ENCODE measurements at places on chromosomes 5 and 9. TPM values are rescaled to one million over a fixed set of nuclear protein-coding genes. Genes with fewer than 3 reads are reported as not detected.

GRCh38 chr9:101579711-101580545 is 14.8 kb downstream of the PPP3R2 start:
- no peaks in the 10 kb centered on the region for H3K36me3 ChIP-seq
- no peaks in the 10 kb centered on the region for H3K27me3 ChIP-seq
- no peak for DNase-seq
- peaks cover 4% of the 10 kb centered on the region for H3K4me1 ChIP-seq

- DNase-seq, result no peak
- no peaks in the 10 kb centered on the region for H3K36me3 ChIP-seq
- H3K4me1 ChIP-seq, result peaks cover 5% of the 10 kb centered on the region
- peaks cover 100% of the 10 kb centered on the region for H3K27me3 ChIP-seq
These were observed 18.2 kb downstream of the NR2F1 start for GRCh38 chr5:93601071-93601801.

GRCh38 chr5:29077451-29077850 is 2039.1 kb upstream of the CDH9 start:
- H3K4me3 ChIP-seq, result no peak overlapping the region
- no peak overlapping the region for H3K27ac ChIP-seq
- H3K4me1 ChIP-seq, result peaks cover 3% of the 10 kb centered on the region
- DNase-seq, result no peak
- no peaks in the 10 kb centered on the region for H3K27me3 ChIP-seq

GRCh38 chr5:96177303-96177869 is 215.7 kb upstream of the ELL2 start:
- no peaks in the 10 kb centered on the region for H3K4me1 ChIP-seq

- no peak for DNase-seq
- no peaks in the 10 kb centered on the region for H3K27me3 ChIP-seq
- H3K36me3 ChIP-seq, result no peaks in the 10 kb centered on the region
These were observed 18.6 kb downstream of the FGD3 start for GRCh38 chr9:92965759-92966517.

DNA sequence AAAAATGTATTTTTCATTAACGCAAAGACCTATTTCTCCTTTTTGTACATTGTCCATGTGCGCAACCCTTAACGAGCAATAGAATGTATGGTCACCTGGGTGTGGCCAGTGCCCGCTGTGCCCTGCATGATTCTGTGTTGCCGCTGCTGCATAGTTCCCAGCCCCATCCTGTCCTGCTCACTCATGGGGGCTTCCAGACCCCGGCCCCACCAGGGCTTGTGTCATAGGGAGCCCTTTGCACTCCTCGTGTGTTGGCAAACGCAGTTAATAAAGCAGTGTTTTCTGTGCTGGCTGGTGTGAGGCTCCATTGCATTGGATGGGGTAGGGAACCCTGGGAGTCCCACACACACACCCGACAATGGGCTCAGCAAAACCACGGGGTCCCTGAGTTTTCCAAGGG is 49.7 kb downstream of the SAR1B start:
- no peak overlapping the region for H3K4me3 ChIP-seq
- H3K27ac ChIP-seq, result no peak overlapping the region
- DNase-seq, result no peak
- no peaks in the 10 kb centered on the region for H3K36me3 ChIP-seq
- H3K4me1 ChIP-seq, result no peaks in the 10 kb centered on the region

DNA sequence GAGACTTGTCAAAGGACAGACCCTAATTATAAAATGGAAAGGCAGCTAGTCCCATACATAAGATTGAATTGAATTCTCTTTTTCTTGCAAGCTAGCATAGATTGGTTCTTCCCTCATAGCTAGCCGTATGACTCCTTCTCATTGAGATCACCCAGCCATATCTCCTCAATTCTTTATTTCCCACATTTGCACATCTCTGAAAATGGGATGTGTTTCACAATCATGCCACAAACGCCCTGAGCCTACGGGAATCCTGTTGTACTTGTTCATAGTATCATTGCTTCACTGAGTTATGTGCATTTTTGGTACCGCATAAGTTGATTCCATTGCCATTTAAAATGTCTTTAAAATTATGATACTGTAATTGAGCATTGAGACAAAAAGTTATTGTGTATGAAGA is 90.5 kb downstream of the PCSK1 start:
- no peaks in the 10 kb centered on the region for H3K36me3 ChIP-seq
- H3K4me1 ChIP-seq, result peaks cover 13% of the 10 kb centered on the region
- no peaks in the 10 kb centered on the region for H3K27me3 ChIP-seq
- no peak for DNase-seq
- H3K27ac ChIP-seq, result no peak overlapping the region

GRCh38 chr5:111930905-111931461 is 174.0 kb upstream of the NREP start:
- peaks cover 8% of the 10 kb centered on the region for H3K4me1 ChIP-seq
- no peak overlapping the region for H3K27ac ChIP-seq
- no peak overlapping the region for H3K4me3 ChIP-seq
- DNase-seq, result no peak
- H3K27me3 ChIP-seq, result no peaks in the 10 kb centered on the region

DNA sequence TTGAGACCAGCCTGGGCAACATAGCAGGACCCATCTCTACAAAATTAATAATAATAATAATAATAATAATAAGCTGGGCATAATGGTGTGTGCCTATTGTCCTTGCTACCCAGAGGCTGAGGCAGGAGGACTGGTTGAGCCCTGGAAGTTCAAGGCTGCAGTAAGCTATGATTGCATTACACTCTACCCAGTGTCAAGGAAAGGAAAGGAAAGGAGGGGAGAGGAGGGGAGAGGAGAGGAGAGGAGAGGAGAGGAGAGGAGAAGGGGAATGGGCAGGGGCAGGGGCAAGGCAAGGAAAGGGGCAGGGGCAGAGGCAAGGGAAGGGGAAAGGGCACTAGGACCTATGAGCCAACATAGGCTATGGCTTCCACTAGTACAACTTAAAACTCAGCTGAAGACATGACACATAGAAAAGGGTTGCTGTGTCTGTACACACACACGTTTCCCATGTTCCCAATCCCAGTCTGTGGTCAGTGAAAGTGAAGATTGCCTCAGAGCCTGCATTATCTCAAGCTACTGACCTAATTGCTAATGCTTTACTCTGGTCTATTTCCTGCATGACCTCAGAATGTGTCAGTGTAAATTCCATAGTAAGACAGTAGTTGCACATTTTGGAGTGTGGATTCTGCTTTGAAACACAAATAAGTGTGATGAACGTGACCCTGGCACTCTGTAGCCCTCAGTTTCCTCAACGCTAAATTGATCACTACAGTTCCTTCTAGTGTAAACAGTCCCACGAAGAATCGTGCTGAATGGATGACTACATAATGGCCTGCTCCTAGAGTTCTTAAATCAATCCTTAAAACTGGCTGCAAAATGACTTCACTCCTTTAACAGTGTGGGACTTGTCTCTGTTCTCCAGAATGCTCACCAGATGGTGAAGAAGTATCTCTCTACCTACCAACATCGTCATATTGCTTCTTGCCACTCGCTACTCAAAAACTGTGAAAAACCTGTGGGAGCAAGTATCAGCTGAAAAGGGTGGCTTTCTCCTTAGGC is 497.0 kb downstream of the RAB3C start:
- peak; percentile 73 for DNase-seq
- no peaks in the 10 kb centered on the region for H3K4me1 ChIP-seq
- peak overlapping the region; percentile 78 for H3K27ac ChIP-seq
- H3K36me3 ChIP-seq, result no peaks in the 10 kb centered on the region
- no peaks in the 10 kb centered on the region for H3K27me3 ChIP-seq

DNA sequence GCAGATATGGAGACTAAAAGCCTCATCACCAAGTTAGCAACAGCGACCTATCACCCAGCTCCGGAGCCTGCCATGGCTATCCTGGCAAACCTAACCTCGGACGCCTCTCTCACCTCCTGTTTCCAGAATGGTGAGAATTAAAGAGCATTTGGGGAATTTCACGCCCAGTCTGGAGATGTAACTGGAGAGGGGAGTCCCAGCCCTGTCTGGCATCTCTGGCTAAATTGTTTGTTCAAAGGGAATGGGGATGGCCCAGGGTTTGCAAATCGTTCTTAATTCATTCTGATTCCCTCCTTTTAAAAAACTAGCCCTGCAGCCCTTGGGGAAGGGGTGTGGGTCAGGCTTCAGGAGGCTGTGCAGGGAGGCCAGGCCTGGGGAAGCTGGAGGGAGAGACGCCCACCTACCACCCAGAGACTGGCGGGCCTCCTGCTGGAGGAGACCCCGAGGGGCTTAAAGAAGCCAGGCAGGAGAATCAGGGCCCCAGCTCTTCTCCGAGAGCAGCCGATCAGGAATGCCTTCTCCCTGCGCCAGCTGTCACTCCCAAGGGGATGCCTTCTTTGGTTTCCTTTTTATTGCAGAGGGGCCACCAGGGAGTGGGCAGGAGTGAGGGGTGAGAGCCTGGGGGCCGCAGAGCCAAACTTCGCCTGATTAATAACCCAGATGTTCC is 964 bp upstream of the COL5A1 start:
- no peaks in the 10 kb centered on the region for H3K27me3 ChIP-seq
- H3K36me3 ChIP-seq, result no peaks in the 10 kb centered on the region
- DNase-seq, result no peak
- peaks cover 29% of the 10 kb centered on the region for H3K4me1 ChIP-seq
- H3K27ac ChIP-seq, result peak overlapping the region; percentile 83
- H3K4me3 ChIP-seq, result no peak overlapping the region

- no peak overlapping the region for H3K4me3 ChIP-seq
- no peaks in the 10 kb centered on the region for H3K36me3 ChIP-seq
- no peak overlapping the region for H3K27ac ChIP-seq
- no peaks in the 10 kb centered on the region for H3K27me3 ChIP-seq
- DNase-seq, result no peak
These were observed 78.3 kb upstream of the RNU6ATAC start for GRCh38 chr9:134242706-134243105.

GRCh38 chr9:5493679-5494511 is 16.4 kb upstream of the PDCD1LG2 start:
- H3K27me3 ChIP-seq, result no peaks in the 10 kb centered on the region
- H3K4me1 ChIP-seq, result no peaks in the 10 kb centered on the region
- H3K4me3 ChIP-seq, result no peak overlapping the region
- DNase-seq, result no peak
- no peaks in the 10 kb centered on the region for H3K36me3 ChIP-seq
- H3K27ac ChIP-seq, result no peak overlapping the region

- no peaks in the 10 kb centered on the region for H3K36me3 ChIP-seq
- H3K4me1 ChIP-seq, result peaks cover 11% of the 10 kb centered on the region
- H3K4me3 ChIP-seq, result no peak overlapping the region
These were observed 134.9 kb downstream of the ATG10 start for GRCh38 chr5:82106756-82107155.

Gene LECT2
- total RNA-seq, result 25.0 TPM

Gene HAVCR2
- total RNA-seq, result 1.7 TPM

Gene WNT8A
- not detected for total RNA-seq

Gene ORM2
- 52.0 TPM for total RNA-seq

Gene CD74
- 51.1 TPM for total RNA-seq

Gene PCDHGA5
- 0.20 TPM for total RNA-seq

Gene GABRG2
- 0.43 TPM for total RNA-seq

Gene MAMDC2
- 1.7 TPM for total RNA-seq

Gene C1QTNF2
- 3.0 TPM for total RNA-seq

Measured in hepatocyte (in vitro differentiated cells).